ENCODE measurements at places on chromosomes 13 and 19.

DNA sequence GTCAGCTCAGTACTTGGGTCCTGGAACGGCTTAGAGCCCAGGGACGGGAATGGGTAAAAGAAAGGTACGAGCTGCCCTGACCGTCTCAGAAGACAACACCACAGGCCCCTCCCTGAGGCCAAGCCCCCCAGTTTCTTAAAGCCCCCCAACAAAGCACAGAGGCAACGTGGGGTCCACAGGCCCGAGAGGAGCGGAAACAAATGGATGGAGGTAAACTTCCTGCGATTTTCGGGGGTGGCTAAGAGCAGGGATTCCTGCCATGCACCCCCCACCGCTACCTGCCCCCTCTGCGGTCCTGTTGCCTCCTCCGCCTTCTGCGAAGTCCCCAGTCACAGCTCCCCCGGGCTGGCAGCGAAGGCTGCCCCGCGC is 48.2 kb downstream of the PTPRS start:
- no peak for DNase-seq

- no peak for DNase-seq
Observed at GRCh38 chr13:32045982-32046785, 14.6 kb downstream of the FRY start.

- DNase-seq = no peak
Observed at GRCh38 chr13:100561599-100562204, 26.9 kb downstream of the GGACT start.

- DNase-seq = no peak
Observed at GRCh38 chr13:47017476-47017875, 120.6 kb upstream of the HTR2A start.

- no peak for DNase-seq
Observed at GRCh38 chr13:32791545-32792172, 205.4 kb downstream of the PDS5B start.

GRCh38 chr13:107680115-107680514 is 535.2 kb downstream of the LIG4 start:
- DNase-seq = no peak

GRCh38 chr13:101530293-101530692 is 77.8 kb downstream of the ITGBL1 start:
- no peak for DNase-seq

- DNase-seq = no peak
Observed at GRCh38 chr13:110324026-110324749, 17.1 kb downstream of the COL4A2 start.

DNA sequence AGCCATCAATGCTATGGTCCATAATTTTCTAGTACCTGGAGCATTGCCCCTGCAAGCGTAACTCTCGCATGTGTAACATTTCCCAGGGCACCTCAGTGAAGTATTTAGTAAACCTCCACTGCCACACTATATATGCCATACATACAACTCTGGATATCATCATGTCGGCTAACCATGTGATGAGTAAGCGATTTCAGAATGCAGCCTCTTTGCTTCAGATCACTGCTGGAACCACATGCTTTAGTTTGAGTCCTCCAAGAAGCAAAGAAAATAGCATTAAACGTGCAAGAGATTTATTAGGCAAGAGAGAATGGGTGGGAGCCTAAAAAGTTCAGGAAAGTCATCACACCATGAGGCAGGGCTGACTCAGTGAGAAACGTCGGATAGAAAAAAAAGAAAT is 635.6 kb upstream of the SLITRK5 start:
- DNase-seq = no peak

DNA sequence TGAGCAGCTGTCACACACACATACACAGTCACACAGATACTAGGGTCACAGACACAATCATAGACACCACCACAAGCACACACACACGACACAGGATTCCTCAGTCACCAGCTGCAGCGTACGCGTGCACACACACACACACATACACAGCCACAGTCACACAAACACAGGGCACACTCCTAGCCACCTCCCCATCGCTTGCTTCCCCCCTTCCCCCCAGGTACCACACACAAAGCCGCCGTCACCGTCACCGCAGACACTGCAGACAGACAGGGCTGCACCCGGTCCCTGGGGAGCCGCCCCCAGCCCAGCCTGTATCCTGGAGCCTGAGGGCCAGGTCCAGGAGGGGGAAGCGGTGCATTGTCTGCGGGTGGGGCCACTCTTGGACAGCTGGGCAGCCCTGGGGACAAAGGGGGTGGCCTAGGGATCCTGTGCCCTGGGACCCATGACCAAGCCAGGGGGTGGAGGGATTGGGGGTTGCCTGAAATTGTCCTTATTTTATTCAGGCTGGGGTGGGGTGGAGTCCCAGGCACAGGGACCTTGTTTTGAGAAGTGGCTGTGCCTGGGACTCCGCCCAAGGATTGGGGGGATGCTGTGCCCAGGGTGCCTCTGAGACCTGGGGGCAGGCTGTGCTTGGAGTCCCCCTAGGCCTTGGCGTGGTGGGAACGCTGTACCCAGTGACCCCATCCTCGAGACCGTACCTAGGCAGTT is 957 bp downstream of the NUMBL start:
- DNase-seq = no peak

GRCh38 chr19:56222901-56223300 is 20.8 kb downstream of the ZSCAN5C start:
- no peak for DNase-seq

GRCh38 chr13:35876601-35877000 is 254.6 kb downstream of the DCLK1 start:
- no peak for DNase-seq

DNA sequence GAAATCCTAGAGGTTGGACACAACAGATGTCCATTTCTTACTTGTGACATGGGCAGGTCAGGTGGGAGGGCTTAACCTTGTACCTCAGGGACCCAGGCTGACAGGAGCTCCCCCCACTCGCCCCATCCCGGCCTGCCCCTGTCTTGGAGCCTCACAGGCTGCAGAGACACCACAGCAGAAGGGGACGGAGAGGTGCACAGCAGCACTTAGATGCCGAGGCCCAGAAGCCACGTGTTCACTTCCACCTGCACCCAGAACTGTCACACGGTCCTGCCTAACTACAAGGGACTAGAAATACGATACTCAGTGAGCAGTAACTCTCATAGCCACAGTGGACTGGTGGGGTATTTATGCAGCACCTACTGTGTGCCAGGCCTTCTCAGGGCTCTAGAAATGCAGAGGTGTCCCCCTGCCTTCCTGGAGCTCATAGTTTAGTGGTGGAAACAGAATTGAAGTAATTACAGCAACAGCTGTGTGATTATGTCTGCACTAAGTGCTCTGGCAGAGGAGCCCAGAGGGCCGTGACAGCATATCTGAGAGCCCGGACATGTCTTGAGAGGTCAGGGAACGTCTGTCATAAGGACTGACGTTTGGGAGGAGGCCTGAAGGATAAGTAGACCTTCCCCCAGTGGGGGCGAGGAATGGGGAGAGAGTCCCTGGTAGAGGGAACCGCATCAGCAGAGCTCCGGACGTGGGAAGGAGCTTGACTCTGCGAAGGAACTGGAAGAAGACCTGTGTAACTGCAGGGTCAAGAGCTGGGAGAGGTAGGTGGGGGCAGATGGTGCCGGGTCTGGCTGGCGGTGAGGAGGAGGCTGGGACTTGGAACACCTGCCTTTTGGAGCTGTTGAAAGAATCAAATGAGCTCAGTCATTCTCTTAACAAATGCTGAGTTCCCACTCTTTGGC is 130.0 kb downstream of the SIPA1L3 start:
- DNase-seq = no peak

DNA sequence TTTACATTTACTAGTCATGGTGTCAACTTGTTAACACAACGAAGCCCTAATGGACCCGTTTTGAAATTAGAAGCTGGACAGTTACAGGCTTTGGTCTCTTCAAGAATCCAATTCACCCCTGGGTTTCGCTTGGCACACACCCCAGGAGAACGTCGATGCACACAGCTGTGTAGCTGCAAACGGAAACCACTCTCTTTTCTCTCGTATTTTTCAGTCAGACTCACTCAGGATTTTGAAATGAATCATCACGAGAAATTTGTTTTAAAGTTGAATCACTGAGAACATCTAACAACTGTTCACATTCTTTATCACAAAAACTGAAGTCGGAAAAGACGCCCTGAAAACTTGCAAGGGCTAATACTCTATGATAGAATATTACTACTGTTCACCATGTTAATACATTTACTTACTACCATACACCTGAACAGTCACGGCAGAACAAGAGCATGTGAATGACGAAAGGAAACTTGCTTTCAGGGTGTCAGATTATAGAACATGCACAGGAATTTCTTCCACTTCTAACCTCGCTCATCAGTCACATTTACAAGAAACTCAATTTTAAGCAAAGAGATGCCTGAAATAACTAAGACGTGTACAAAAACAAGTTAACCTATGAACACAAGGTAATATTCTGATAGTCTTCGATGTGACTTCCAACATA is 4.7 kb downstream of the PNMA8A start:
- DNase-seq = no peak

DNA sequence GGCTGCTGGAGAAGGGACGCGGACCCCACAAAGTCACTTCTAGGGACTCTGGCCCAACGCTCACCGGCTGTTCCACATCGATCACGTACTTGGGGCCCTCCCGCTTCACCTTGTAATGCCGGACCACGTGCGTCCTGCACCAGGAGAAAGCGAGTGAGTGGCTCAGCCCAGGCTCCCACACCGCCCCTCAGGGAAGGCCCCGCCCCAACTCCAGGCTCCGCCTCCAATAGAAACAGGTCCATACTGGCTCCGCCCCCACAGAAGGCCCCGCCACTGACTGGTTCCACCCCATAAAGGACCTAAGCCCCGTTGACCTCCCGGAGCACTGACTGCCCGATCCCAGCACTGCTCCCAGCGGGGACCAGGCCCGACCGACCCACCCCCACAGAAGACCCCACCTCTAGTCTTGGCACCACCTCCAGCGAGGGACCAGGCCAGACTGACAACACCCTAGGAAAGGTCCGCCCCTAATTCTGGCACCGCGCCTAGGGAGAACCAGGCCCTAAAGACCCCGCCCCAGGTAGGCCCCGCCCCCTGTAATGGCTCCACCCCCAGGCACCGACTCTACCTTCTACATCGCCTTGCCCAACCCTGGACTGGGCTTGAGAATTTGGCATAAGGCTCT is 11.3 kb downstream of the STAP2 start:
- DNase-seq = no peak

DNA sequence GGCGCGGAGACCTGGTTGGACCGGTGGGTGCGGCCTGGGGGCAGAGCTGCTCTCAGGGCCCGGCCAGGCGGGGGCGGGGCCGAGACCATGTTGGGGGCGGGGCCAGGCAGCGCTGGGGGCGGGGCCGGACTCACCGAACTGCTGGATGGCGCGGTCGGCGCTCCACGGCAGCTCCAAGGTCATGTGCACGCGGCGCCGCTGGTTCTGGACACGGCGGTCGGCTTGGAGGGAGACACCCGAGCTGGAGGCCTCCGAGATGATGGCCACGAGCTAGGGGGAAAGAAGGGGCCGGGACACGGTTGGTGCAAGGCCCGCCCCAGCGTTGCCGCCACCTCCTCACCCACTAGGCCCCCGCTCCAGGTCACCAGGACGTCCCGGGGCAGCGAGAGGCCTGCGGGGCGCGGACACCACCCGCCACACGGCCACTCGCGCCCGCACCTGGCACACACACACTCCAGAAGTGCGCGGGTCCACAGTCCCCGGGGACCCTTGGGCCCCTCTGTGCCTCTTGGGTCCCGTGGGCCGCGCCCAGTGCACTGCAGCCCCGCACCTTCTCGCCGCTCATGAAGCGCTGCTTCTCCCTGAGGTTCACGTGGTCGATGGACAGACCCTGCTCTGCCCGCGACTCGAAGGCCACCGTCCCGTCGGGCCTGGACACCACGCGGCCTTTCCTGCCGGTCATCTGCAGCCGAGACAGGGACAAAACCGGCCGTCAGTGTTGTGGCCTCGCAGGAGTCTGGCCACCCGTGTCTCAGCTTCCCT is 8.7 kb downstream of the GPX4 start:
- no peak for DNase-seq

DNA sequence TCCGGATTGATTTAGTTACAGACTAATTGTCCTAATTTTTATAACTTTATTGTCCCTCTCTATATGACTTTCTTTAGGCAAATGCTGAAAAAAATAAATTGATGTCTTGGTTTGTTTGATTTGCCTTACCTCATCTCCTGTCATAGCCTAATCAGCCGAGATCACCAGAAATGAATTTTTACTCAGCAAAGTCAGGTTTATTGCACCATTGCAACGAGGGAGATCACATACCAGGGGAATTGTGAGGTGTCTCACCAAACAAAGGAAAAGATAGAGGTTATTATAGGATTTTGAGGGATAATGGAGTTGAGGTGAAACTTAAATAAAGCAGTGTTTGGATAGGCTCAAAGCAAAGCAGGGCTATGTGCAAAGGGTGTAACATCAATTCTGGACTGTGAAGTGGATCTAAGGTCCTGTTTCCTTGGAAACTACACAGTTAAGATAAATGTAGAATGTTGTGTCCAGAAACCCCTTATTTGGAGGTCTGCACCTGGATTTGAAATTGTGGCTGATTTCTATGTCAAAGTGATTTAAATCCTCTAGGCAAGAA is 372.6 kb downstream of the OXGR1 start:
- DNase-seq = no peak

GRCh38 chr13:30331331-30331771 is 24.0 kb upstream of the KATNAL1 start:
- DNase-seq = no peak

GRCh38 chr13:19083340-19083739 is 98.3 kb downstream of the TUBA3C start:
- DNase-seq = no peak

DNA sequence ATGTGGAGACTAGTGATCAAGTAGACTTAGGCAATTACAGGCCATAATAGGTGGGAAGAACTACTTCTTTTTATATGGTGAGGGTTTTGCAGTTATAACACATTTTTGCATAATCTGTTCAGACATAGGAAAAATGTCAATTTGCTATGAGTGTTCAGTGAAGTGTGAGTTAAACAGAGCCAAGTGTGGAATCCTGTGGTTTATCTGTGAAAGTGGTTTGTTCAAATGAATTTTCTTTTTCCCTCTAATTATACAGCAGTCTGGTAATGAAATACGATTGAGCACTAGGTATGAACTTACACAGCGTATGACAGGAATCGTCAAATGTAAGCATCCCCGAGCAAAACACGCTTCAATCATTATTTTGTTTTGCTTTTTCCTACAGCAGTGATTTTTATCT is 178.3 kb downstream of the STK24 start:
- DNase-seq = no peak

GRCh38 chr13:33194820-33195692 is 90.5 kb downstream of the STARD13 start:
- DNase-seq = no peak

- DNase-seq = no peak
Observed at GRCh38 chr13:33228648-33229445, 56.7 kb downstream of the STARD13 start.

DNA sequence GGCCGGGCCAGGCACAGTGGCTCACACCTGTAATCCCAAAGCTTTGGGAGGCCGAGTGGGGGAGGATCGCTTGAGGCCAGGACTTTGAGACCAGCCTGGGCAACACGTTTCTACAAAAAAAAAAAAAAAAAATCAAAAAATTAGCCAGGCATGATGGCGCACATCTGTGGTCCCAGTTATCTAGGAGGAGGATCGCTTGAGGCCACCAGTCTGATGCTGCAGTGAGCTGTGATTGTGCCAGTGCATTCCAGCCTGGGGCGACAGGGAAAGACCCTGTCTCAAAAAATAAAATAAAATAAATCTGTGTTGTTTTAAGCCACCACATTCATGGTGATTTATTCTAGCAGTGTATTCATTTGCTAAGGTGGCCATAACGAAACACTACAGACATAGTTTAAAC is 4.1 kb upstream of the DACT3 start:
- no peak for DNase-seq

GRCh38 chr19:38284422-38284821 is 19.6 kb upstream of the C19orf33 start:
- DNase-seq = no peak

- no peak for DNase-seq
Observed at GRCh38 chr13:45542391-45542790, 73.1 kb downstream of the ERICH6B start.

- DNase-seq = no peak
Observed at GRCh38 chr13:45231305-45231704, 30.5 kb upstream of the KCTD4 start.
